ENCODE measurements at places on chromosomes 4 and X.

DNA sequence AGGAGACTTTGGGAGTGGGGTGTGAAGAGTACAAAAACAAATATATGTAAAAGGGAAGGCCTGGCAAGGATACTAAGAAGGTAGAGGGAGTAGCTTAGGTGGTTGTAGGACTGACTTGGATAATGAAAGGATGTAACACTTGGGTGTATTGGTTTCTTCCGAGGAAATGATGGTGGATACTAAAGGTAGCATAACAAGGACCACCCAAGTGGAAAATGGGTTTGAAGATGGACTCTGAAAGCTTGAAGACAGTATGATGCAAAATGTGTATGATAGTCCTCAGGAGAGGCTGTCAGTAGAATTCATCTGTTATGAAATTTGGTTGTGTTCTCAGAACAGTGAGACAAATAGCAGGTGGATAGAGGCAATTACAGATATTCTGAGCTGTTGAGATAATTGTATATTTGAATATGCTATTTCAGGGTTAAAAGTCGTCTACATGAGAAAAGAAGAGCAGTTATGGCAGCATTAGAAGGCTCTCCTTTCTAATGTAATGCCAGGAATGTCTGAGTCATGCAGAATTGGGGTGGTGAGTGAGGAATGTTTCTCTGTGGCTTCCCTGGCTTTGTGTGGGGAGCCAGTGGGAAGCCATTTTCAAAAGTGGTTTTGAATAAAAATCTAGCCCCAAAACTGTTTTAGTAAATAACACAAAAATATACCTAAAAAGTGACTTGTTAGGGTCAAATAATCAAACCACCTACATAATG, 75.6 kb downstream of the FHIP1A start:
- no peak for DNase-seq

DNA sequence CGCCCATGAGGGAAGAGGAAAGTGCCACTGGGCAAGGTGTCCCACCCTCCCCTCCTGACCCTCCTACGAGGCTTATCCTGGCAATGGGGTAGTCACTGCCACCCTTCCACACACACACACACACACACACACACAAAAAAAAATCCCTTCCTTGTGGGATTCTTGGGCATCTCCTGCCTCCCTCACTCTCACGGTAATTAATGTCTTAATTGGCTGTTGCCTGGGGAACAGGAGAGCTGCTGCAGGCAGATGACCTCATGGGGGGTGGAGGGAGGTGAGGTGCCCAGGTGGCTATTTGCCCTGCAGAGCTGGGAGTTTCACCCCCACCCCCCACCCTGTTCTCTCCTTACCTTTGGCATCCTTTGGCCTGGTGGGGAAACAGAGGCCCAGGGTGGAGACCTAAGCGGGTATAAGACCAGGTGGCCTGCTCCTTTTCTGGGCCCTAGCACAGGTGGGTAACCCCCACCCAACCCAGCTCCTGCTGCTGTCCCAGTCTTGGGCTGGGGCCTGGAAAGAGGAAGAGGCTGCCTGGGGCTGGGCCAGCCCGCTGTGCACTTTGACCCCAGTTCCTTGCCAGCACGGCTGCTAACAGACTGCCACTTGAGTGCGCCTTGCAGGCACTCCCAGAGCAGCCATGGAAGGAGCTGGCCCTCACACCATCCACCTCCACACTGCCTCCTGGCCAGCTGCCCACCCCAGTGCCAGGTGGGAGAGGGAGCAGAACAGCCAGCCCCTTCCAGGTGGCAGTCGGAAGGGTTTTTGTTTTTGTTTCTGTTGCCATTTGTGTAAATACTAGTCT, 12.6 kb downstream of the EFNB1 start:
- DNase-seq = no peak

DNA sequence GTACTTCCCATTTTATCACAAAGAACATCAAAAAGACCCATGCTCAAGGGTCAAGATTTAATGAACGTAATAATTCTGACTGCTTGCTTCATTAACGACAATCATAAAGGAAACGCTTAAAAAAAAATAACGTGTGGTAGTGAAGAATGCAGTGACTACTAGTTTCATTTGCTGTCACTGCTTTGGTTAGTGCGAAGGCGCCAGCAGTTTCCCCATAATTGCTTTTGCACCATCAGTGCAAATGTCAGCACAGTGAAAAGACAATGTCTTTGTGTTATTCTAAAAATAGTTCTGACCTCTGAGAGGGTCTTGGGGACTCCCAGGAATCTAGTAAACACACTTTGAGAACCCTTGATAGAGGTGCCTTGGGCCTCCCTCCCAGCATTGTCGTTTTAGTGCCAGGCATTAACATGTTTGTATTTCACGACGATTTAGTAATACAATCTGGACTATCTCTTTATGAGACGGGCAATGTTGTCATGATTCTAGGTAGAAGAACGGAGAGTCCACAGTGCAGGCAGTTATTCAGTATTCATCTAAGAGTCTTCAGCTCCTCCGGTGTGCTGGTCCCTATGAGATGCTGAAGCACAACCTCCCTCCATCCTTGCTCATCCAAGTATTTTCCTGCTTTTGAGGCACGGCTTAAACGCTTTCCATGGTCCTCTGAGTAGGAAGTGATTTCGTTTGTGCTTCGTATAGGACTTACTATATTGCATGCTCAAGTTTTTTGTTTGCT, 71.0 kb downstream of the AFF1 start:
- DNase-seq = peak; percentile 34

- DNase-seq = no peak
These were observed 199.9 kb downstream of the ENOX2 start for GRCh38 chrX:130702867-130703707.

DNA sequence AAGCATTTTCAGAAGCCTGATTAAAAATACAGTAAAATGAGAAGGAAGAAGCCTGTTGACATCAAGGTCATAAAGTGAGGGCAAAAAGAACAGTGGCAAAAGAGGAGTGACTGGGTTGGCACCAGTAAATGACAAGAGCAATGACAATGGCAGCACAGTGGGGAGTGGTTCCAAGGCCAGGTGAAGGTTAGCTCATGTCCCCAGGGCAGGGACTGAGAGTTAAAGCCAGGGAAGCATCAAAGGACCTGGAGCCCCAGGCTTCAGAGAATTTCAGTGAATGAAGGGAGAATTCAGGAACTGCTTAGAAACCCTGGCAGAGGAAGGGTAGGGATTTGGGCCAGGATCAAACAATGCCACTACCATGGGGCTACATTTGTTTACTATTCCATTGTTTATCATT, 8.8 kb upstream of the PIGA start:
- DNase-seq = no peak

GRCh38 chrX:17860811-17861488, at the start of gene RAI2:
Gene RAI2 (minus strand): TSS chrX:17861298. CDS start chrX:17802010, 59,288 bp downstream.
- DNase-seq = no peak

DNA sequence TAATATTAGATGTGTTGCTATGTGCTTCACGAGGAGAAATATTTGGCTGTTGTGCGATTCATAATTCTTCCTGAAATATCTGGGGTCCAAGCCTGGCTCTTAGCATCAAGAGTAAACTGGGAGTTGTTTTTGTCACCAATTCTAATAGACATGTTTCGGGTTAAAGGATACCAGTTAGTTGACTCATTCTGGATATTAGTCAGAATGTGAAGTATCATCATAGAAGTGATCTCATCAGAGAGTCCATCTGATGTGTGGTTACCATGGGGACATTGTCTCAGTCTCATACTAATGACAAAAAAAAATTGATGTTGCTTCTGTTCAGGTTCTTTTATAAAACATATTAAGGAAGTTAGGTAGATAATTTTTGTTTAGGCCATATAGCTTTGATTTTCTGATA, 57.2 kb upstream of the MTMR1 start:
- DNase-seq = no peak

GRCh38 chrX:119145241-119145653, 17.6 kb upstream of the KIAA1210 start:
- DNase-seq = no peak

DNA sequence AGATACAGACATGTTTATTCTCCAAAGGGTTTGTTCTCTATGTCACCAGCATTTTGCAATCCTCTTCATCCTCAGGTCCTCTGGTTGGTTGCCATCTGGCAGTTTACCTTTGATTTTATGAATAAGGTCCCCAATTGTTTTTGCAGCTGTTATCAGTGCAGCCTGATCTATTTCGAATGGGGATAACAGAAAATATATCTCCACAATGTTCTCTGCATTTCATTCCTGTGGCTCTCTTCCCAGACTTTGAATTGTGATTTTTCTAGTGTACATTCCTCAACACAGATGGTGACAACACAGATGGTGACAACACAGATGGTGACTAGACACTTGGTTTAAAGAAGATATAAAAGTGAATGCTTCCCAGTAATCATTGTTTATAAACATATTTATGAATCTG, 74.1 kb downstream of the FBXO8 start:
- no peak for DNase-seq

GRCh38 chr4:64584125-64584524, 174.9 kb upstream of the TECRL start:
- no peak for DNase-seq

DNA sequence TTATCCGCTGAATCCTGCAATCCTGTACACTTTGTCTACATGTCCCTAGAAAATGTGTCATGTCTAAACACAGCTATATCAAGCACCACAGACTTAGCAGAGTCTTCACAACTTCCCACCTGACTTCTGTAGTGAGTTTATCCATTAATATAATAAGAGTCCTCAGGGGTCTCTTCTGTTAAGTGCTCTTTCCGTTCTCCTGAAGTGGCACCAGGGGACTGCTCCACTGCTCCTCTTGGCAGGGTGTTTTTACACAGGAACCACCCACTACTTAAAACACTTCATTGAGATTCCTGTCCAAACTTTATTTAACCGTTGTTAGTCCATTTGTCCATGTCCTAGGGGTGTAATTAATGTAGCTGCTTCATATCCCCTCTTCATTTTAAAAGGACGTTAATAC, 1000.4 kb downstream of the STPG2 start:
- DNase-seq = no peak

- no peak for DNase-seq
These were observed 94.5 kb upstream of the DHRSX start for GRCh38 chrX:2595258-2595657.

GRCh38 chr4:123418351-123418931, 21.8 kb downstream of the SPRY1 start:
- no peak for DNase-seq

DNA sequence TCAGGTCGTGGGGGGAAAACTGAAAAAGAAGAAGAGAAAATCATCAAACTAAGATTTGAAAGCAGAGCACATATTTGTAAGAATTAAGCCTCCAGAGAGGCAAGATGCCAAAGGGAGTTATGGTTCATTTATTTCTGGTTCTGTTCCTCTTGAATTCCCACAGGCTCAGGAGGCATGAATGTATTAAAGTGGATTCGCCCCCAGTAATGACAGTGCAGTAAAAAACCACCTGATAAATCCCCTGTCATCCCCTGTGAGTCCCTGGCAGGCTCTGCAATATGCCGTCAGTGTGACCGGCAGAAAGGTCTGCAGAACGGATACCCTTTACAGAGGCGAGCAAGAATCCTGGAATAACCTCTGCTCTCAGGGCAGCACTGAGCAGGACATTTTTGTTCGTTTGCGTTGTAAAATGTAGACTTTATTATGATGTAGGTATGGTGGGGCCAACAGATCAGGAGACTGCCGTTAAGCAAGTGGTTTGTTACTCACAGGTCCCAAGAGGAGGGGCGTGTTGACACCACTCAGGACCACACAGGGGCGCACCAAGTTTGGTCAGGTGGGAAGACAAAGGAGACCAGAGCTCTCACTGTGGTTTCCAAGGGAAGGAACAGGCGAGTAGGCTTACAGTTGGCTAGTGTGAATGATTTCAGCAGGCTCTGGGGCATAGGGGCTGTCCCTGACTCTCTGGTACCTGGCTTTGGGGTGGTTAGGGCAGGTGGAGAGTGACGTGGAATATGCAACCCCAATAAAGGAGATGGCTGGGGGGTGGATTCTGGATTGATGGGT, 75.3 kb downstream of the DHRSX start:
- no peak for DNase-seq

DNA sequence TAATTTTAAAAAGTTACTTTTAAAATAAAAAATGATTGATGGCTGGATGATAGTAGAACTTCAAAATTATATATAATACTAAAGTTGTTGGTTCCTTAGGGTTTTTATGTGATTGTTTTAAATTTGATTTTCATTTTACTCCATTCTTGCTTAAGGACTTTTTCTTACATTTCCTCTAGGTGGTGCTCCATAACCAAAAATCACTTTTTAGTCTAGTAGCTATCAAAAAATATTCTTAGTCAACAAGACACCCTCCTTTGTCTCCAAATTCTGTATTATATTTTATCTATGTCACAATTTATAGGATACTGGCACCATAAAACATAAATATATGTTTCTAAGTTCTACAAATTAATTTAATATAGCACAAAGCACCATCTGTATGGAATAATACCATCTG, 67.2 kb upstream of the BRWD3 start:
- no peak for DNase-seq

- DNase-seq = no peak
These were observed 570 bp upstream of the SASH3 start for GRCh38 chrX:129779086-129779672.

- DNase-seq = peak; percentile 1
These were observed 32.1 kb upstream of the GLRA2 start for GRCh38 chrX:14497184-14497666.

DNA sequence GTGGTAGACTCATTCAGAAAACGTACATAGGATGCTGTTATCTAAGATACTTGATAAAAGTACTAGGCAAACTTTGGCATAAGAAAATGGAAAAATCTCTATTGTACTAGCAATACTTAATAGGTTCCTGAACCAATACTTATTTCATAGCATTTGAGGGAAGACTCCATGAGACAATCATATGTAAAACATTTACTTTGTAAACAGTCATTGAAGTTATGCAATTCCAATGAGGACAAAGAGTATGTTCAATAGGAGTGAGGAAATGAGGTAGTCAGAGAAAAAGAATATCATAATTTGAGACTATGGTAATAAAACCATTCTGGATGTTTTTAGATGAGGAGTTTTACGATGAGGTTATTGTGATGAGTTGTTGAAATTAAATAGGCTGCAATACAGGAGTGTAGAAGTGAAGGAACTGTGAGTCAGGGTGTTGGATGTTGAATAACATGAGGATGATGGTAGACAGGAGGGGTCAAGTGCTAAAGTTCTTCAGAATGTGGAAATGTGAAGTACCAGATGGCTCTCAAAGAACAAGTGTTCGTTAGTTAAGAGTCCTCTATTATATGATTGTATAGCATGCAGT, 397.9 kb downstream of the PPP3CA start:
- DNase-seq = no peak

DNA sequence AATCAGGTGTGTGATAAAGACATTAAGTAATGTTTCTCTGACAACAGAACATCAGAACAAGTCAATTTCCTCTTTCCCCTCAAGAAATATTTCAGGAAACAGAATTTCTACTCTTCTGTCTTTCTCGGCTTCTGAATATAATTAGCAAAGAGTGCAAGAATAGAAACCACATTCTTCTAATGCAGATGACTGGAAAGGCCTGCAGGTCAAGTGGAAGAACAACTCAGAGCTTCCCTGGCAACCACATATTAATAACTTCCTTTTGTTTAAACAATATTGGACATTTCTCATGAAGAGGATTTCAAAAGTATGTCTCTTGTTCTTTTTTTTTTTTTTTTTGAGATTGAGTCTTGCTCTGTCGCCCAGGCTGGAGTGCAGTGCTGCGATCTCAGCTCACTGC, 225.5 kb downstream of the PARM1 start:
- DNase-seq = no peak

- no peak for DNase-seq
These were observed 818.4 kb downstream of the ADGRL3 start for GRCh38 chr4:62018537-62018936.

All from stimulated activated CD4-positive, alpha-beta T cell treated with anti-CD3 and anti-CD28 coated beads, Interleukin-4, amount 100 ng/mL, for 48 hours (primary cell).